ENCODE measurements at places on chromosomes 13 and 19. TPM values are rescaled to one million over a fixed set of nuclear protein-coding genes. Genes with fewer than 3 reads are reported as not detected.

DNA sequence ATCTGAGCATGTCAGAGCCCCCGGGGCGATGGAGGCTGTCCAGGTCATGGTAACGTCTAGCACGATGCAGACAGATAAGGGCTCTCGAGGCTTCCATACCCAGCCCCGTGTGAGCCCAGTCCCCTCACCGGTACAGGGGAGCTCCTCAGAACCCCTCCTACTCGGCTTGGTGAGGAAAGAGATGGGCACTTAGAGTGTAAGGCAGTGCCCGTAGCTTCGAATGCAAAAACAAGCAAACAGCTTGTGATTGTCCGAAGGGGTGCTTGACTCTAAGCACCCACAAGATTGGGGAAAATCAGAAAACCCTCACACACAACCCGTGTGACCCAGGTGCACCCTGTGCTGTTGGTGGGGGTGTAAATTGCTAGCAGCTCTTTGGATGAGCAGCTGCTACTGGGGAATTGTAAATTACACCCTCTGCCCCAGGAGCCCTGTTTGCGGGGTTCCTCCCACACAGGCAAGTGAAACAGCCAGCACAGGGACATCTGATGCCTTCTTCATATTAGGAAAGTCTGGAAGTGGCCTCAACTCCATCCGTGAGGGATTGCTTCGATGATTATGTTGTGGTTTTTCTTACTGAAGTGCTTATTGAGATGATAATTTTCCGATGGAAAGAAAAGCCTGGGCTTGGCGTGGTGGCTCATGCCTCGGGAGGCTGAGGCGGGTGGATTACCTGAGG is 918 bp upstream of the PSPN start:
- H3K27ac ChIP-seq: no peak overlapping the region
- H3K4me1 ChIP-seq: peaks cover 13% of the 10 kb centered on the region
- no peak for DNase-seq

Gene FPR1
- total RNA-seq: not detected

Gene ZNF135
- 20.9 TPM for total RNA-seq

Gene CGB5
- not detected for total RNA-seq

Gene VSTM2B
- not detected for total RNA-seq

Data from transverse colon (tissue), 4 donors.